ENCODE measurements at places on chromosomes 5 and 9.

DNA sequence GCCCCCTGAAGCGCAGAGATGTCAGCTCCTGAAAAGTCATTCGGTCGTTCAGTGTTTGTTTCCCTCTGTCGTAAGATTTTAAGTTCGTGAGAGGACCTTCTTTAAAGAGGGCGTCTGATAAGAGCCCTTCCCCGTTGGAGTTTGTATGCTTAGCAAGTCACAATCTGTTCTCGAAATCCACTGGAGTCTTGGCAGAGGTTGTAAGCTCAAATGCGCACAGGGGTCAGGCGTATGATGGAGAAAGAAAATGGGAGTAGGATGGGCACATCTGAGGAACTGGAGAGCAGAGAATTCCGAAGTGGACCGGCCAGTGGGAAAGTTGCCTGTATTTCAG lies 710 bp downstream of the HSD17B4 start:
- DNase-seq: peak; percentile 22

DNA sequence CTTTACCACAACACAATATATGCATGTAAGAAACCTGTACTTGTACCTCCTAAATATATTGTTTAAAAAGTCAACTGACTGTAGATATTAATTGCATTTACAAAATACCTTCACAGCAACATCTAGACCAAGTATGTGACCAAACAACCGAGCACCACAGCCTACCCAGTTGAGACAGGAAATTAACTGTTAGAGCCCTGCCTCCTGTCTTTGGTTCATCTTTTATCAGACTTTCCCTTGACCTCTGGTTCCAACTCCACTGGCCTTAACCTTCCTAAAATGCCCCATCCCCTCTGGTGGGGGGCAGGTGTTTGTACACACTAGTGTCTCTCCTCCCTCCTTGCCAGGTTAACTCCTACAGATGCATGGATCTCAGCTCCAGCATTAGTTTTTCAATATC lies 155.0 kb upstream of the PANK3 start:
- DNase-seq: no peak

DNA sequence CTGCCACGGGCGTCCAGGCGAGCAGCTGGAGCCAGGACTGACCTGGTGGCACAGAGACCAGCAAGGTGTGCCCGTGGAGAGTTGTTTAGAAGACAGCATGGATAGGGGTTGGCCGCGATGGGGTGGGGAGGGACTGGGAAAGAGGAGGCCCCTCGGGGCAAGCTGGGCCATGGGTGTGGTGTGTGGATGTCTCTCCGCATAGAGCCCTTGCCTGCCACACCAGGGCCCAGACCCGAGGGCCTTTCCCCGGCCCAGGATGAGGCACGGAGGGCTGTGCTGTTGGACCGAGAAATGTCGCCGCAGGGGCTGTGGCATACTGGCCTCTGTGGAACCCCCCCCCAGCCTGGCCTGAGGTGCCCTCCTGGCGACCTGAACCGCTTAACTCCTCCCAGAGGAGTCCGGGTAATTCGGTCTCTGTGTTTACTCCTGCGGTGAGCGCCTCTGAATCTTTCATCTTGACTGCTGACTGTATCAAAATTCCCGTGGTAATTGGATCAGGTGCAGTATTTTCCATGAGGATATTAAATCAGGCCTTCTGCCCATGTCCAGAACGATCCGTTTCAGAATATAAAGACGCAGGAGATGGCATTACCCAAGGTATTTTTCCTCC lies 22.5 kb upstream of the LAMC3 start:
- no peak for DNase-seq

DNA sequence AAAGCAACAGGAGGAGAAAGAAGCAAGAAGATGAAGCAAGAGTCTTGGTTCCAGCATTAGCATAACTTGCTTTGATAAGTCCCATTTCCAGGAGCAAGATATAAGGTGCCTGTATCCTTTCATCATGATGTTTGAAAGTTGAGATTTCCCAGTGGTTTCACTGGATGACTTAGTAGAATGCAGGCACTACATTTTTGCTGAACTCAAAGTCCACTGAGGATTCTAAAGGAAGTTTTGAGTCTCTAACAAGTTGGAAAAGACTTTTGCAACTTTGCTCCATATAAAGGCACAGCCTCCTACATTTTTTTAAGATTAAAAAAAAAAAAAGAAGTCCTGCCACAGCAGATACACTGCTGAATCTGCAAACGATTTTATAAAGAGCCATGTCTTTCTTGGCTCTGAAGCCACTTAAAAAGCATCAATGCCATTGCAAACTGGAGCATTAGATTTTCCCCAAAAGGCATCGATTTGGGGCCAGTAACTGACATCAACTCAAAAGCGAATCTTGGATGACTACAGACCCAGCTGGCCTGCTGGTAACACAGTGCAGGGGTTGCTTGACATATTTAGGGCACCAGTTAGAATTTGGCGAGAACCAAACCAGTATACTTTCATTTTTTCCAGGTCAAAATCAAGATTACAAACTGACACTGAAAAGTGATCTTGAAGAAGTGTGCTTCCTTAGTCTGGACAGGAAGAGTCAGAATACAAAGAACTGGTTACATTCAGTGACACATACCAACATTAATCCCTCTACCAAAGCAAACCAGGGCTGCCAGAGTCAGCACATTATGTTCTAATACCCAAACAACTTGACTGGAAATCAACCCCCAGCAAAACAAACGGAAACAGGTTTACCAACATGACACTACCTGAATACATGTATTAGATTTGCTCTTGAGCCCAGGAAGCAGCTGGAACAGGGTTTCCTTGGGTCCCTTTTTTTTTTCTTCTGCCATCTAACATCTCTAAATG lies 39.1 kb upstream of the KCNV2 start:
- DNase-seq: no peak

GRCh38 chr5:152488869-152489268 lies 83.8 kb upstream of the NMUR2 start:
- no peak for DNase-seq

- DNase-seq: no peak
These were observed 101.1 kb downstream of the APBA1 start for GRCh38 chr9:69571032-69571431.

GRCh38 chr9:137068539-137069507 lies 1.5 kb downstream of the SAPCD2 start:
- DNase-seq: no peak

GRCh38 chr5:148446611-148447010 lies 62.9 kb downstream of the FBXO38 start:
- DNase-seq: no peak

DNA sequence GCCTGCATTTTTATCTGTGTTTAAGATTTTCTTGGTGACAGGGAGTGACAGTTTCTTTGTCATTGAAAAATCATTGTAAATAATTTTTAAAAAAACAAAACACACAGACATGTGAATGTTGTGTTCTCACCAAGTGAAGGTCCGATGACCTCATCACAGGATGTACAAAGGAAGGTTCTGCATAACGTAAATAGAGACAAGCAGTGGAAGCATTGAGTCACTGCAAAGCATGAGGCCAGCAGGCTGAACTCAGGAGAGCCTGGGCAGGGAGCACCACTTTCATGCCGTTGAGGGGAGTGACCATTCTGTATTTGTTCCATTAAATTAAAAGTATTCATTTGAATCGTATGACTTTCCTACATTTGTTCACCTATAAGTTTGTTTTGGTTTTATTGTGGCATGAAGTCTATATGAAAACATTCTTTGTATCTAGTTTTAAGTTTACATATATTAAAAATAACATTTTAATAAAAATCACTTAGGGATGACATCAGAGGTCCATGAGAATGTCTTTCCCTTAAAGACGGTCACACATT lies 70.4 kb upstream of the TLE1 start:
- no peak for DNase-seq

- no peak for DNase-seq
These were observed 113.3 kb upstream of the SHB start for GRCh38 chr9:38182321-38182720.

DNA sequence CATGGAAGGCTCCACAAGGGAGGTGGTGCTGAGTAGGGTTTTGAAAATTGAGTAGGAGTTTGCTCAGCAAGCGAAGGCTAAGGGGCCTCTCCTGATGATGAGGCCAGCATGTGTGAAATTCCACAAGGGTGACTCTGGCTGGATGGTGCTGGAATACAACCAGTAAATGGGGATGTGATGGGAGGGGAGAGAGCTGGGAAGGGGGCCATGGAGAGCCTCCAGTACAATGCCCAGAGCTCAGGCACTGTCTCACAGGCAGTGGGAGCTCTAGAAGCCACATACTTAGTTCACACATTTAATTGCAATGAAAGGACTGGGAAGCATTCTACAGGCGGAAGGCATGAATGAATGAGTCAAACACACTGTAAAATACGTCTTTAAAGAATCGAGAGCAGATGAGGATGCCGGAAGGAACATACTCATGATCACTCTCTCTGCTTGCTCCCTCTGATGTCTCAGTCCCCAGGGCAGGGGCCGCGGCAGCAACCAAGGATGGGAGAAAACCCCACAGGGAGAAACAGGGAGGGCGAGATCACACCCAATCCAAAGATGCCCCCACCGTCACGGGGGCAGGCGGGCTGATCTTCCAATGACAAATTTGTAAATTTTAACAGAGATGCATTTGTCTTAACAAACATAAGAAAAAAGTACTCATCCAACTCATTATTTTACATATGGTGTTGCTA lies 261.0 kb downstream of the NSG2 start:
- DNase-seq: no peak

- no peak for DNase-seq
These were observed 79.0 kb downstream of the AK8 start for GRCh38 chr9:132798817-132799790.

Measured in NCI-H524 treated with DMSO at 0.1 percent for 48 hours (cell line).